Bone marrow (tissue), 2 donors: ENCODE measurements at places on chromosomes 2 and 18.
A peak's percentile ranks its signal among the peaks of the same experiment; 100 is the strongest.

DNA sequence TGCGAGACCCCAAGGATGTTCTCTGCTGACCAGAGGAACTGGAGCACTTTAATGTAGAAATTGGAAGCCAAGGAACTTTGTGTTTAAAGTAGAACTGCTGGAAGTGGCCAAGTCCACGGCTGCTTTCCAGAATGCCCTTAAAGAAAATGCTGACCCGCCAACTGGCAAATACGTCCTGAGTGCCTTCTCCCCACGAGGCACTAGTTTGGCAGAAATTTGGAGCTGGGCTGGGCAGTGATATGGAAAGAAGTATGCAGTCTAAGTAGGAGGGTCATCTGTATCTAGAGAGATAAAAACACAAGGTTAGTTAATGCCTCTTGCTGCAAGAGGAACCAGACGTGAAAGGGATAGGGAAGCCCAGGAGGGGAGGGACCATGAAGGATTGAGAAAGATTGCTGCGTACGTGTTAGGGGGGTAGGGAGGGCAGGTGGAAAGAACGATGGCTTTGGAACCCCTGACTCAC, 59.3 kb upstream of the RFX8 start:
- peak; percentile 20 for DNase-seq

DNA sequence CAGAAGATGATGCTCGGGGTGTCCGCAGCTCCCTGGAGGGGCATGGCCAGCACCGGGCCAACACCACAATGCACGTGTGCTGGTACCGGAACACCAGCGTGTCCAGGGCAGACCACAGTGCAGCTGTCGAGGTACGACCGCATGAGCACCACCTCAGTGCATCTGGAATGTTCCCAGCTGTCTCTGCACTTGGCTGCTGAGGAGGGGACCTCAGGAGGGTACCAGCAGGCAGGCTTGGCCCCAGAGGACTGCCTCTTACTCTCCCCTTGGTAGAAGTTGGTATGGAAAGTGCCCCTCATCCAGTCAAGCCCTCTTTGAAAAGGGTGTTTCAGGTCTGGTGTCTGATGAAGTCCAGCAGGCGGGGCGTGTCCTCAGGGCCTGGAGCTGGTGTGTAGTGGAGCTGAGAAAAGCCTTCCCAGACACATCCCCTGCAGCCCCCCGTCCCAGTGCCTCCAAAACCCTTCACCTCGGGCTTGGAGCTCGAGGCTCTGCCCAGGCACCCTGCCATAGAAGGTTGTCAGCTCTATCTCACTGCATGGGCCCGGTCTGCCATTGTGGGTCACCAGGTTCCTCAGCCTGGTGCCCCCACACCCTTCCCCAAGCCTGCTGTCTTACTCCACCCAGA, 16.7 kb downstream of the STK25 start:
- no peak for DNase-seq

GRCh38 chr2:75503048-75503607, 57.6 kb downstream of the EVA1A start:
- no peak for DNase-seq

GRCh38 chr18:32301976-32302743, 112.3 kb downstream of the MEP1B start:
- no peak for DNase-seq

GRCh38 chr2:167471332-167471731, 583.1 kb downstream of the XIRP2 start:
- no peak for DNase-seq

GRCh38 chr18:50917021-50917420, 38.1 kb downstream of the ME2 start:
- no peak for DNase-seq

- DNase-seq: no peak
Observed at GRCh38 chr2:159035790-159036411, 67.5 kb downstream of the TANC1 start.

DNA sequence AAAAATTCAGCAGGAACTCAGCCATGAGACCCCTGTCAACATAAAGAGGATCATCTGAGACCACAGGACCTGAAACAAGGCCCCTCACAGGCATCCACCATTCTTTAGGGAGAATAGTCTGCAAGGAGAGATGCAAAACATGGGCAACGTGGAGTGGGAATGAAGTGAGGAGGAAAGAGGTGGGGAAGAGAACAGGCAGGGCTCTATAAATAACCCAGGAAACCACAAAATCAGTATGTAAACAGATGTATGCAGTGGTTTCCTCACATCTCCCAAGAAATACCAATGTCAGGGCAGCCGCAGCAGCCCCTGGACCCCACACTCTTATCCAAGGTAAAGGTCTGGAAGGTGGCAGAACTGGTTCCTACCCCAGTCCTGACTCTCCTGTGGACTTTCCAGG, 168.5 kb downstream of the EN1 start:
- DNase-seq: no peak

- no peak for DNase-seq
Observed at GRCh38 chr2:62321380-62322289, 125.7 kb downstream of the B3GNT2 start.

DNA sequence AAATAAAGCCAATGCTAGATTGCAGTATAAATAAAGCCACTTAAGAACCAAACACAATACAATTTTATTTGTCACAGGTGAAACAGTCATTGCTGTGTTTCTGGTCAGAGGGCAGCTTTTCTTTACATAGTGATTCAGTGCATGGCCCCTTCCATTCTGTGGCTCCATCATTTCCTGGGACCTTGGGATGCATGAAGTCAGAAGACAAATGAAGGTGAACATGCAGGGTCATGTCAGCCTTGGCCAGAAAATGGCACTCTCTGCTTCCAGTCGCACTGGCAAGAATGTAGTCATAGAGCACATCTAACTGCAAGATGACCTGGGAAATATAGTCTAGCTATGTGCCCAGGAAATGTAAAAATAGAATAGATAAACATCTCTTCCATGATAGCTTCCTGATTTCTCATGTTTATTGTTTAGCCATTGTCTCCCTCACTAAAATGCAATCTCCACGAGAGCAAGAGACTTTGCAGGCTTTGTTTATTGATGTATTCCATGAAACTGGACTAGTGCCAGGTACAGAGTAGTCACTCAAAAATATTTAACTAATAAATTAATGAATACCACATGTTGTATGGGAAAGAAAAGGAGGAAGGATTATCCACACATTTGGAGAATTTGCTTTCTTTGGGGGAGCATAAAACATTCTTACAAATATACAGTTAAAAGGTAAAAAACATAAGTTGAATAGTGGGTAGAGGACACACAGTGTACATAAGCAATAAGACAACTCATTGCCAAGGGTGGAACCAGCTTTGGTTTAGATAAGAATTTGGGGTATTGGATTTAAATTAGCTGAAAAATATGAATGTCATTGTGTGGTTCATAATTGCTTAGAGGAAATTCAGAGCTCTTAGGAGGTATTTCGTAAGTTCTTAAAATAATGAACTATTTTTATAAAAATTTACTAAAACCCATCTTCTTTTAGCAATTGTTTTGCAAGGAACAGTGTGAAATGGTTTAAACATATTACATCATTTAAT, 343.8 kb downstream of the PID1 start:
- no peak for DNase-seq

- DNase-seq: no peak
Observed at GRCh38 chr2:13495051-13495450, 778.3 kb downstream of the TRIB2 start.

DNA sequence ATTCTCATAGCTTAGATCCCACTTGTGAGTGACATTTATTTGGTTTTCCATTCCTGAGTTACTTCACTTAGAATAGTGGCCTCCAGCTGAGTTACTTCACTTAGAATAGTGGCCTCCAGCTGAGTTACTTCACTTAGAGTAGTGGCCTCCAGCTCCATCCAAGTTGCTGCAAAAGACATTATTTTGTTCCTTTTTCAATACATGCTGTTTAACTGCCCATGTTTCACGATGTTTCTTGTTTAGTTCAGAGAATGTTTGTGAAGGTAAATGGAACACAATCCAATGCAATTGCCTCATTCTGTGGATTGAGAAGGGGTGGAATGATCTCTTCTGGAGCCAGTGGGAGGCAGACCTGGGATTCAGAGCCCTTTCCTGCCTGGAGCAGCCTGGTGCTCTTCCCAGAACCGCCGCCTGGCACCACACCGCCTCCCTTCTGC, 273.5 kb upstream of the ATP5MC3 start:
- no peak for DNase-seq

DNA sequence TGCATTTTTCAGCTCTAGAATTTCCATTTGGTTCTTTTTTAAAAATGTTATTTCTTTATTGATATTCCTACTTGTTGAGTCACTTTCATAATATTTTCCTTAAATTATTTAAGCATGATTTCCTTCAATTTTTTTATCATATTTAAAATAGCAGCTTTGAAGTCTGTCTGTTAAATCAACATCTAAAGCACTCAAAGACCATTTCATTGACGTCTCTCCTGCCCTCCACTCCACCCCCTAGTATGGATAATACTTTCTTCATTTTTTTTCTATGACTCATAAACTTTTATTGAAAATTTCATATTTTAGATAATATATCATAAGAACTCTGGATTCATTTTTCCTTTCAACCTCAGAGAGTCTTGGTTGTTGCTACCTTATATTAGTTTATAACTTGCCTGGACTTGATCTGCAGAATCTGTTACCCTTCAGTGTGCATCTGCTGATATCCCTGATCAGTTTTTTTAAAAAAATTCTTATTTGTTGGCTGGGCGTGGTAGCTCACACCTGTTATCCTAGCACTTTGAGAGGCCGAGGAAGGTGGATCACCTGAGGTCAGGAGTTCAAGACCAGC, 59.0 kb upstream of the ZNF396 start:
- no peak for DNase-seq

DNA sequence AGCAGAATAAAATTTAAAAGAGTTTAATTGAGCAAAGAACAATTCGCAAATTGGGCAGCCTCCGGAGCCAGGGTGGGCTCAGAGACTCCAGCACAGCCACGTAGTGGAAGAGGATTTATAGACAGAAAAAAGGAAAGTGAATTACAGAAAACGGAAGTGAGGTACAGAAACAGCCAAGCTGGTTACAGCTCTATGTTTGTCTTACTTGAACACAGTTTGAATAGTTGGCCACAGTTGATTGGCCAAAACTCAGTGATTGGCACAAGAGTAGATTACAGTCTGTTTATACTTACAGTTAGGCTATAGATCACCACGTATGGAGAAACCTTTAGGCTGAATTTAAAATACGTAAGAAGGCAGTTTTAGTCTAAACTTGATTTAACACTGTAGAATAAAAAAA, 78.8 kb upstream of the NEDD4L start:
- no peak for DNase-seq

GRCh38 chr2:143705108-143705707, 576.0 kb downstream of the ARHGAP15 start:
- DNase-seq: no peak

- DNase-seq: no peak
Observed at GRCh38 chr2:172806493-172806892, 70.8 kb downstream of the RAPGEF4 start.

DNA sequence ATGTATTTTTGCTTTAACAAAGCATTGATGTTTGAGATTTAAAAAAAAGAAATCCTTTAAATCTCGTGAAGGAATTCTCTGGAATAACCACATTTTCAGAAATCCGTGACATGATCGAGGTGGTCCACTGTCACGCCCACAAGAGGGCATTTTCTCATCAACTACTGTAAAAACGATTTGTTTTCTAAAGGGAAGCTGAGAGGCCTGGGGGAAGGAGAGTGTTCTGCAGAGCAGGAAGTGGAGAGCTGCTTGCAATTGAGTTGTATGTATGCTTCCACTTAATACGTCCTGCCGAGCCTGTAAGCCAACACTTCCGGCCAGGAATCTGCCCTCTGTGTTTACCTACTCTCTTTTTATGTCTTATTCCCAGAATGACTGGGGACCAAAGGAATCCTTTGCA, 19.4 kb downstream of the KLHL29 start:
- DNase-seq: no peak

DNA sequence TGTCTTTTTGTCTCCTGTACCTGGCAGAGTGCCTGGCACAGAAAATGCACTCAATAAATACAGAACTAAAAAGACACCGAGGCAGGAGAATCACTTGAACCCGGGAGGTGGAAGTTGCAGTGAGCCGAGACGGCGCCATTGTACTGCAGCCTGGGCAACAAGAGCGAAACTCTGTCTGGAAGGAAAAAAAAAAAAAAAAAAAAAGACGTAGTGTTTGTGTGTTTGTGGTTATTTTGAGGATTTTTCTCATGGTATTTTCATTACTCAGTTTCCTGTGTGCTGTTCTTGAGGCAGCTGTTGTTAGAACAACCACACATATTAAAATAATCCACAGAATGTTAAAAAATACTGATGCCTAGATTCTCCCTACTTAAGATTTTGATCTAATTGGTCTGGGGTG, 519.2 kb upstream of the SPHKAP start:
- no peak for DNase-seq

DNA sequence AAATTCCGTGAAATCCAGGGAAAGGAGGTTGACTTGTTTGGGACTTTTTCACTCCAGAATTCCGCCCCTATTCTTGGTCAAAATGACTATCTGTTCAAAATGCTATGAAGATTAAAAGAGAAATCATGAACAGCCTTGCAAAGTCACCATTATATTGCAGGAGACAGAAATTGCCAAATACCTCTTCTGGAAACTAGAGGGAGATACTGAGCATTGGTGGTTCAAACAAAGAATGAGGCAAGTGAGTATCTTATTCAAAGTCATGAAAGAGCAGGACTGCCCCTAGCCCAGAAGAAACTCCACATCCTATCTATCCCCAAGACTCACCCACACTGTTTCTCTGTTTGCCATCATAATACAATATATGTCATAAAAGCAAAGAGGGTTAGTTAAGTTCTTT, 862.3 kb upstream of the POU3F3 start:
- DNase-seq: no peak

- no peak for DNase-seq
Observed at GRCh38 chr2:128726911-128727310, 408.2 kb upstream of the HS6ST1 start.

DNA sequence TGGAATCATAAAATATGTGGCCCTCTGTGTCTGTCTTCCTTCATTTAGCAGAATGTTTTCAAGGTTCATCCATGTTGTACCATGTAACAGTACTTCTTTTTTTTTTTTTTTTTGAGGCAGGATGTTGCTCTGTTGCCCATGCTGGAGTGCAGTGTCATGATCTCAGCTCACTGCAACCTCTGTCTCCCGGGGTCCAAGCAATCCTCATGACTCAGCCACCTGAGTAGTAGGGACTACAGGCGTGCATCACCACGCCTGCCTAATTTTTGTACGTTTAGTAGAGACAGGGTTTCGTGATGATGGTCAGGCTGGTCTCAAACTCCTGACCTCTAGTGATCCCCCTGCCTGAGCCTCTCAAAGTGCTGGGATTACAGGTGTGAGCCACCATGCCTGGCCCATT, 31.2 kb downstream of the RAB1A start:
- DNase-seq: no peak

DNA sequence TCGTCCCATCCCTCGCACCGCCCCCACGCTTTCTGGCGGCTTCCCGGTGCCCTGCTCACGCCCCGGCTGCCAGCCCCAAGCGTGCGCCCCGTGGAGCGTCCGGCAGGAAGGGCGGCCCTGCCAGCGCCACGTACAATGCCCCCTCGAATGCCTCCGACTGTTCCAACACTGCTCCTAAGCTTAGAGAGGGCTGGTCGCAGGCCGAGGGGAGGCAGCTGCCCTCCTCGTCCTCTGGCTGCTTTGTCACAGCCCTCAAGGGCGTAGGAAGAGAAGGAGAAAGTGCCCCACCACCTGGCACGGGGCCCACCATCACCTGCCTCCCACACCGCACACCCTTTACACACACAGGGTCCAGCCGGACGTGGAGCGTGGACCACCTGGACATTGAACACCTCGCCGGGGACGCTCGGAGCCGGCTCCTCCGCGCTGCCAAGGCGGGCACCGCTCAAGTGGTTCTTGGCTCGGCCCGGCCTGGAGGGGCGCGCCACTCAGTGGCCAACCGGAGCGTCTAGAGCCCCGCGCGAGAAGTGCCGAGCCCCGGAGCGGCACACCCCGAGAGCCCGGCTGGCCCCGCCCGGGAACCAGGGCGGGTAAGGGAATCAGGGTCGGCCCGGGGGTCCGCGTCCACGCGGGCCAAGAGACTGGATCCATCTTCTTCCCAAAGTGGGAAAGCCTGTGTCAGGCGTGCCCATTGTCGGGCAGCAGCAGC, 830 bp downstream of the DNER start:
- no peak for DNase-seq
